ENCODE measurements at places on chromosomes 4 and X.

DNA sequence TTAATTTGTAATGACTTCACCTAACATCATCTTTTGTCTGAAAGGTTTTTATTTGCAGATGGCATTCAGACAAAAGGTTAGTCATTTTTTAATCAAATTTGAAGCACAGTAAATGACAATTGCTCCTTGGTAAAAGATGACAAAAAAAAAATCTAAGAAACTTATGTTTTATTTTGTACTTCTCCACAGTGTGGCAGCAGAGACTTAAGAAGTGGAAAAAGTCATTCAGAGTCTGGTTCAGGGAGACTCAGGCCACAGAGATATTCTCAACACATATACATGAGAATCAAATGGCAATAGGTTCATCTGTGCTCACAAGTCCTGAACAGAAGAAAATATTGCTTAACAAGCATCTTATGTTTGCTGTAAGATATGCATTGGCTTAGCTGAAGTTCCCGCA, 436.2 kb downstream of the KCNIP4 start:
- peak; percentile 64 for DNase-seq
- no peaks in the 10 kb centered on the region for H3K36me3 ChIP-seq
- no peaks in the 10 kb centered on the region for H3K27me3 ChIP-seq
- no peak overlapping the region for H3K4me3 ChIP-seq
- no peak overlapping the region for H3K27ac ChIP-seq

- H3K27me3 ChIP-seq: no peaks in the 10 kb centered on the region
- H3K27ac ChIP-seq: no peak overlapping the region
- no peaks in the 10 kb centered on the region for H3K4me1 ChIP-seq
- no peak for DNase-seq
Observed at GRCh38 chrX:11960031-11960430, 178.2 kb upstream of the FRMPD4 start.

DNA sequence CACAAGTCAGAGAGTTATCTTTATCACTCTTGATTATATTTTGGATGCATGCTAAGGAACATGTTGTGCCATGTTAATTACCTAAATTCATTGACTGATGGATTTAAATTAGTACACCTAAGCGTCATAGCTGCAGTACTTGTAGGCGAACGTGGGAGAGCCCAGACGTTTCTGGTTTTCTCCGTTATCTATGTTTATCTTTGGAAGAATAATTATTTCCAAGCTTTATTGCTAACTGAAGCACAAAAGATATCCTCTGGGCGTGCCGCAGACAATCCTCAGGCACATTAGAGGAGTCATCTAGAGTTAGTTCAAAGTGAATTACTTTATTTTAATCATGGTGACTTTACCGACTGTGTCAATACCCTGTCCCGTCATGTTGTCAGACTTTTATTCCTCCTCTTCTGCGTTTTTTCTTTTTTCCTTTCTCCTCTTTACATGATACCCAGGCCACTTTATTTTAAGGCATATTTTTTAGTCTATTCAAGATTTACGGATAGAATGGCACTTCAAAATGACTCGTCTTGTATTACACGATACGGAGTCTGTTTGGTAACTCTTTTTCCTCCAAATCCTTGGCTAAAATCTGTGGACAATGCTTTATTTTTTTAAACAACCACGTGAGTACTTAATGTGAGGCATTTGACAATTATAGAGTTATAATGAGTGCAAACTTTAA, 632.0 kb upstream of the TENM3 start:
- H3K4me1 ChIP-seq: peaks cover 4% of the 10 kb centered on the region
- H3K36me3 ChIP-seq: no peaks in the 10 kb centered on the region
- H3K27ac ChIP-seq: no peak overlapping the region
- no peaks in the 10 kb centered on the region for H3K27me3 ChIP-seq
- H3K4me3 ChIP-seq: no peak overlapping the region
- DNase-seq: no peak

- peak; percentile 71 for DNase-seq
- peaks cover 19% of the 10 kb centered on the region for H3K4me1 ChIP-seq
- peak overlapping the region; percentile 92 for H3K4me3 ChIP-seq
- no peak overlapping the region for H3K27ac ChIP-seq
- no peaks in the 10 kb centered on the region for H3K36me3 ChIP-seq
Observed at GRCh38 chr4:140152751-140153418, 1.1 kb downstream of the MAML3 start.

DNA sequence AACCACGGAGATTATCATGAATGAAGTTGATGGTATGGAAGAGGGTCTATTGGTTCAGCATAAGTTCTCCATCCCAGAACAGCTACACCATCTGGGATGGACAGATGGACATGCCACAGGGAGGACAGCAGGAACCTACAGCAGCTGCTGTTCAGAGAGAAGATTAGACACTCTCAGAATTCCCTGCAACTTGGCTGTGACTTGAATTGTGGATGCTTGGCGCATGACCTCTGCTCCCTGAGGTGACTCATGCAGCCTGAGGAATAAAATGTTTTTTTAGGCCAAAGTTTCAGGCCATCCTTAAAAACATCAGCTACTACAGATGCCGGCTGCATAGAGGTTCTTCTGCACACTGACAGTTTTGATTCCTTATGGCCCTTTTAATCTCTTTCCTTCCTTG, 97.3 kb downstream of the RS1 start:
- H3K36me3 ChIP-seq: no peaks in the 10 kb centered on the region
- no peaks in the 10 kb centered on the region for H3K27me3 ChIP-seq
- H3K27ac ChIP-seq: no peak overlapping the region

DNA sequence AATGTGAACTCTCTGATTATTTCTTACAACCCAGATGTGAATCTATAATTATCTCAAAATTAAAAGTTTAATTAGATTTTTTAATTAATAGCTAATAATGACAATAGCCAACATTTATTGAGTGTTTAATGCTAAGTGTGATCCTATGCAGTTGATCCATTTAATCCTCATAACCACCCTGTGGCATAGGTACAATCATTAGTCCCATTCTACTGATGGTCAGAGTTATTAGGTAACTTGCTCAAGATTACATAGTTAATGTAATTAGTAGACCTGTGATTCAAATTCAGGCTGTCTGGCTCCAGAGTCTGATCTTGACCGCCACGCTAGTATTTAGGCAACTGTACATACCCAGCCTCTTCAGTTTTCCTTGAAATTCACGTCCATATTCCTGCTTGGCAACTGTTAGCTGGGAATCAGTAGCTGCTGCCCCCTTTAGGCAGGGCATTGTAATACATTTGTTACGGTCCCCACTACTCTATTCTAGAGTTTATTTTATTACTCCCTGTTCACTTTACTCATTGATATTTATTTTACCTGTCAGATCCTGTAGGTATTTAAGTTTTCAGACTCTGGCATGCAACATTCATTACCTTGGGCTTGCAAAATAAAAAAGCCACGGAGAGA, 20.6 kb upstream of the TEC start:
- no peaks in the 10 kb centered on the region for H3K4me1 ChIP-seq
- H3K27me3 ChIP-seq: no peaks in the 10 kb centered on the region
- H3K36me3 ChIP-seq: no peaks in the 10 kb centered on the region
- peak; percentile 7 for DNase-seq

DNA sequence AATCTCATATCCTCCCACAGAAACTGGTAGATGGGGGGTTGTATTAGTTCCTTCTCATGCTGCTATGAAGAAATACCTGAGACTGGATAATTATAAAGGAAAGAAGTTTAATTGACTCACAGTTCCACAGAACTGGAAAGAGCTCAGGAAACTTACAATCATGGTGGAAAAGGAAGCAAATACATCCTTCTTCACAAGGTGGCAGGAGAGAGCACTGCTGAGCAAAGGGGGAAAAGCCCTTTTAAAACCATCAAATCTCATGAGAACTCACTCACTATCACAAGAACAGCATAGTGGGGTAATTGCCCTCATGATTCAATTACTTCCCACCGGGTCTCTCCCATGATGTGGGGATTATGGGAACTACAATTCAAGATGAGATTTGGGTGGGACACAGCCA, 250.5 kb upstream of the GPRIN3 start:
- no peak overlapping the region for H3K27ac ChIP-seq
- DNase-seq: peak; percentile 25
- H3K36me3 ChIP-seq: no peaks in the 10 kb centered on the region
- H3K4me3 ChIP-seq: no peak overlapping the region
- peaks cover 11% of the 10 kb centered on the region for H3K27me3 ChIP-seq
- peaks cover 18% of the 10 kb centered on the region for H3K4me1 ChIP-seq

GRCh38 chr4:62399242-62399641, 1199.1 kb downstream of the ADGRL3 start:
- no peaks in the 10 kb centered on the region for H3K4me1 ChIP-seq
- H3K27ac ChIP-seq: no peak overlapping the region
- H3K4me3 ChIP-seq: no peak overlapping the region
- DNase-seq: no peak

DNA sequence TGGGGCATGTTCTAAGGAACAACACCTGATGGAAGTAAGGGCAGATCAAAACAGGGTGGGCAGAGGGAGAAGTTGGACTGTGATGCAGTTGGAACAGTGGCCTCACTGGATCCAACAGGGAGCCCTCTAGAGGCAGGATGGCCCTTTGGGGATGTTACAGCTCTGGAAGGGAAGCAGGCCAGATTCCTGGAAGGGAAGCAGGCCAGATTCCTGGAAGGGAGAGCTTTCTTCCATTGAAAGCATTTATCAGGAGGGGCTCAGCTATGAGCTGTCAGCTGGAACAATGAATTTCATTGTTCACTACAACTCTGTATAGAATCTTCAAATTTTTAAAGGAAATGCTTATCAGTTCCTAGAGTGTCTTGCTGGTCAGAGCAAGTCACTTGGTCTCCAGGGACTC, 17.7 kb downstream of the IL15 start:
- peak; percentile 77 for DNase-seq
- H3K4me1 ChIP-seq: no peaks in the 10 kb centered on the region
- no peaks in the 10 kb centered on the region for H3K36me3 ChIP-seq
- H3K27me3 ChIP-seq: no peaks in the 10 kb centered on the region
- no peak overlapping the region for H3K4me3 ChIP-seq

DNA sequence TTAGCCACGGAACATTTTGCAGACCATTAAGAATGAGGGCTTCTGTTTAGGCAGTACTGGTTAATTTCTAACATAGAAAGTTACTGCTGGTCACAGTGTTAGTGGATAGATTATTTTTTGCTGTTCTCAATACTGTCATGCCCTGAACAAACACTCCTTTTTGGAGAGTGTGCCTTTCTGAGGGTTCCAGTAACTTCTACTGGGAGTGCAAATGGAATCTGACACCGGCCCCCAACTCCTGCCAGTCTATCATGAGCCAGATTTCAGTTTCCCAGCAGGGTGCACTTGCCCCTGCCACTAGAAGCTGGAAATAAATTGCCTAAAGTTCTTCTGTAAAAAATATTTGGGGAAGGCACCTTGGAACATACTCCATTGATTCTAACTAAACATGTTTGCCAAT, 224.4 kb upstream of the GPC4 start:
- H3K4me1 ChIP-seq: peaks cover 5% of the 10 kb centered on the region
- H3K27ac ChIP-seq: no peak overlapping the region
- H3K27me3 ChIP-seq: no peaks in the 10 kb centered on the region
- H3K4me3 ChIP-seq: no peak overlapping the region
- DNase-seq: no peak

DNA sequence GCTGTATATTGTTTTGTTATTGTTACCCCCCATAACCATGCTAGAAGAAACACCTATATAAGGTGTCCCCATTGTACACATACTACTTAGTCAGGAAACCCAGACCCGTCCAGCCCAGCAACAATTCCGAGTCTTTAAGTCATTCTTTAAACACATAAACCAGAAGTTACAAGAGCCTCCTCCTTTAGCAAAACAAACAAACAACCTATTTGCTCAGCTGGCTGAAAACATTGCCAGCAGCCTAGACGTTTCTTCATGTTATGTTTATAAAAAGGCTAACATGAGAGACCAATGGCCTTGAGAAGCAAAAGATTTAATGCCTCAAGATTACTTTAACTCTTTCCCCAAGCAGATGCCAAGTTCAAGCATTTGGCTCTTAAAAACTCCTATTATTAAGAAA, 1.4 kb downstream of the ACOX3 start:
- DNase-seq: no peak
- H3K4me3 ChIP-seq: peak overlapping the region; percentile 94
- H3K36me3 ChIP-seq: no peaks in the 10 kb centered on the region
- no peak overlapping the region for H3K27ac ChIP-seq

DNA sequence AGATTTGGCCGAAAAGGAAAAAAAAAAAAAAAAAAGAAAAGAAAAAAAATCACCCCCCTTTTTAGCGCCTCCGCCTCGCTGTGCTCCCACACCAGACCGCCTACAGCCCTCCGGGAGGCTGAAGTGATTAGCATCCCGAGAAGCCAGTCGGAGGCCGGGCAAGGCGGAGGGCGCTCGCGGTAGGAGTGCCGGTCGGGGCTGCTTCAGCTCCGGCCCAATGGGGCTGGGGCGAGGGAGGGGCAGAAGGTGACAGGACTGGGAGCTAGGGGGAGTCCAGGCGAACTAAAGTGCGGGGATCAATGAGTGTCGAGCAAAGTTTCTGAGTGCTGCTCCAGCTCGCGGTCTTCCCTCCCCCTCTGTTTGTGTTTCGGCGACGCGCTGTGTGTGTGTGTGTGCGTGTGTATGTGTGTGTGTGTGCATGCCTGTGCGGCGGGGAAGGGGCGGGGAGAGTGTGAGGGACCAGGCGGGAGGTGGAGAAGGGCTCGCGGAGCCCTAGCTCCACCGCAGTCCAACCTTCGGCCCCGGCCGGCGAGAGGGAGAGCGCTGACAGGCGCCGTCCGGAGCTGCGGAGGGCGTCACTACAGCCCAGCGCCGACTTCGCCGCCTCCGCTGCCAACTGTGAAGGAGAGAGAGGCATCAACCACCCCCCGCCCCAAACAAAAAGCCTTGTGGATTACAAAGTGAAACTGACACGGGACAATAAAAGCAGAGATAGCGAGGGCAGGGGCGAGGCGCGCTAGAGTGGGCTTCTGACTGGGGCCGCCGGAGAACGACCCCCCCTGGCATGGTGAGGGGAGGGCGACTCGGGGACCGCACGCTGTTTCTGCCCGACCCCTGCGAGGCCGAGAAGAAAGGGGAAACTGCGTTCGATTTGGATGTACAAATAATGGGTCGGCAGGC, at the start of gene FAT4:
Gene FAT4, plus strand, starts transcription at position 280 of the 900 bp plus-strand sequence. CDS start 1,457 bp downstream, outside the sequence.
- H3K27ac ChIP-seq: peak within 1 kb of the TSS; percentile 85
- H3K27me3 ChIP-seq: no peaks in the 10 kb centered on the region
- peak within 1 kb of the TSS; percentile 97 for H3K4me3 ChIP-seq
- H3K36me3 ChIP-seq: no peaks in the 10 kb centered on the region
- H3K4me1 ChIP-seq: peaks cover 12% of the 10 kb centered on the region

GRCh38 chr4:162869157-162869556, 297.5 kb downstream of the NAF1 start:
- H3K4me3 ChIP-seq: no peak overlapping the region
- H3K27ac ChIP-seq: no peak overlapping the region
- DNase-seq: no peak
- H3K36me3 ChIP-seq: no peaks in the 10 kb centered on the region
- no peaks in the 10 kb centered on the region for H3K4me1 ChIP-seq
- no peaks in the 10 kb centered on the region for H3K27me3 ChIP-seq

- no peaks in the 10 kb centered on the region for H3K4me1 ChIP-seq
- H3K27ac ChIP-seq: no peak overlapping the region
- no peak overlapping the region for H3K4me3 ChIP-seq
- no peak for DNase-seq
- H3K27me3 ChIP-seq: no peaks in the 10 kb centered on the region
Observed at GRCh38 chrX:18702362-18703195, 4.9 kb upstream of the PPEF1 start.

GRCh38 chrX:111100191-111100590, 4.2 kb downstream of the PAK3 start:
- no peak overlapping the region for H3K4me3 ChIP-seq
- H3K36me3 ChIP-seq: no peaks in the 10 kb centered on the region
- H3K27me3 ChIP-seq: no peaks in the 10 kb centered on the region
- peak; percentile 83 for DNase-seq
- H3K27ac ChIP-seq: no peak overlapping the region
- H3K4me1 ChIP-seq: peaks cover 16% of the 10 kb centered on the region

Measured in neural progenitor cell (in vitro differentiated cells).